ENCODE measurements at places on chromosomes 16 and 17.

- no peak for DNase-seq
These were observed 75.2 kb upstream of the TRAP1 start for GRCh38 chr16:3792472-3793012.

GRCh38 chr16:65095906-65096305 is 26.0 kb downstream of the CDH11 start:
- no peak for DNase-seq

- DNase-seq, result peak; percentile 24
These were observed 4.4 kb upstream of the DHX40 start for GRCh38 chr17:59561042-59561441.

GRCh38 chr16:76386784-76387183 is 109.6 kb downstream of the CNTNAP4 start:
- DNase-seq, result no peak

DNA sequence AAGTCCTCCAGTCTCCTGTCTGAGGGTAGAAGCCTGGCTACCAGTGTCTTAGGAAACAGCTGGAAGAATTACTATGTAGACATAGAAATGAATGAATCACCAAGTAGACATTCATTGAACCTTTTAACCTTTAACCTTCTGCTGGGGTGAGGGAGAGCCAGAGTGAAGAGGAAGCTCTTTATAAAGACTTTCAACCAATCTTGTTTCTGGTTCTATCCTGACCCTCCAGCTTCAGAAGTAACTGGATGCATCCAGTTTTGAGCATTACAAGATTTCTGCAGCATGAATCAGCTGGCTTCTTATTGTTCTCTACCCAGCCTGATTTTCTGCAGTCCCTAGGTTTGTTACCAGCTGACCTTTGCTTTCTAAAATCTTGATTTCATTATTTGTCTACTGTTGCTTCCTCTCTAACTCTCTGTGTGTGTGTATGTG is 8.5 kb downstream of the TEKT1 start:
- no peak for DNase-seq

- DNase-seq, result no peak
These were observed 76.9 kb downstream of the AMFR start for GRCh38 chr16:56348168-56349085.

- no peak for DNase-seq
These were observed 113.8 kb upstream of the CHMP6 start for GRCh38 chr17:80877729-80878303.

DNA sequence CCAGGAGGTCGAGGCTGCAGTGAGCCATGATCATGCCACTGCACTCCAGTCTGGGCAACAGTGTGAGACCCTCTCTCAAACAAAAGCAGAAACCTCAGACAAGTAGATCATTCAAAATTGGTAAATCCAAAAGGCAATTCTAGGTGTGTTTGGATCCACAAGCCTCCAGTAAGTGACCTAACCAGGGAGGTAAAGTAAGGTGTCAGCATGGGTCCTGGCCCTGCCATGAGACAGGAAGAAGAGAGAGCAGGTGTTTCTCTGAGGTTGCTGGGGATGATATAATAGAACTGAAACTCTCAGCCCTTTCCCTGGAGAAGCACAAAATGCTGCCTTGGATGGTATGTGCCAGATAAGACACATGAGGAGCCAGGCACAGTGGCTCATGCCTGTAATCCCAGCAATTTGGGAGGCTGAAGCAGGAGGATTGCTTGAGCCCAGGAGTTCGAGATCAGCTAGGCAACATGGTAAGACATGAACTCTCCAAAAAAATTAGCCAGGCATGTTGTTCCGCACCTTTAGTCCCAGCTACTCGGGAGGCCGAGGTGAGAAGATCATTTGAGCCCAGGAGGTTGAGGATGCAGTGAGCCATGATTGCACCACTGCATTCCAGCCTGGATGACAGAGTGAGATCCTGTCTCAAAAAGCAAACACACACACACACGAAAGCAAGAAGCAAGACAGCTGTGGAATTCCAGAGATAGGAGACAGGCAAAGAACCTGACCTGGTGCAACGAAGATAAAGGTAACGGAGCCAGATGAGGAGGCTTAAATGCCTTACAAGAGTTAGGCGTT is 6.5 kb downstream of the TM4SF5 start:
- DNase-seq, result no peak

- DNase-seq, result no peak
These were observed 10.6 kb upstream of the LRRC59 start for GRCh38 chr17:50407921-50408320.

DNA sequence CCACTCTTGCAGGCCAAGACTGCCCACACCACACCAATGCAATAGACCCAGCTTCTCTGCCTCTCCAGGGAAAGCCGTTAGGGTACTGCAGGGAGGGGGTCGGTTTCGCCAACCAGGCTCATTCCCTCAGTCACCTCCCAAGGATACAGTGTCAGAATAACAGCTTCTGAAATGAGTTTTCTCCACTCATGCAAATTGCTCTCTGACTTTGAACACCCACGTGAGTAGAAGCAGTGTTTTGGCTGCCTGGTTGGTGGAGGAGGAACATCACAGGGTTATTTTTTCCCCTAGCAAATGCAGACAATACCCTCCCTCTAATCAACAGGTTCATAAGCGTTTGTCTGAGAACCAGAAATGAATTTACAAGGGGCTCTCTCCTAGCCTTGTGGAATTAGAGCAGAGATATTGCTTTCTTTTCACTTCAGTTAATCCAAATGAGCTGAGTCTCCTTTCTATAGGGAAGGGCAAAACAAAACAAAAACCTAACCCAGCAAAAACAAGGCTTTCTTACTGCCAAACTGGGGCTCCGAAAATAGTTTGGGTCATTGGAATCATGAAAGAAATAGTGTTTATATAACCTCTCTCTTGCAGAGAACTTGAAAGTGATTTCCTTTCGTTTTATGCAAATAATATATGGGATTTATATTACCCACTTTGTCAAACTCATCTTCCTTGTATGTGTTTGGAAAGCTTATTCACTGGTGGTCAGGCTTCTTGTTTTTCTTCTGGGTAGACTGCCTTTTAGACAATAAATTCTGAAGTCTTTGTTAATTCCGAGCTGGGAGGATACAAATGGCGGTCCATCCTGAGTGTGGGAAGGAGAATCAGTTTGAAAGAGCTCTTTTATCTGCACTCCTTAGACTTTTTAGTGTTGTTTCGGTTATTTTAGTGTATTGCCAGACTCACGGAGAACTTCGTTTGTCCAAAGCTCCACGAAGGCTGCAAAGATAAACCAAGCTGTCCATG is 229.9 kb downstream of the MSI2 start:
- DNase-seq, result no peak

DNA sequence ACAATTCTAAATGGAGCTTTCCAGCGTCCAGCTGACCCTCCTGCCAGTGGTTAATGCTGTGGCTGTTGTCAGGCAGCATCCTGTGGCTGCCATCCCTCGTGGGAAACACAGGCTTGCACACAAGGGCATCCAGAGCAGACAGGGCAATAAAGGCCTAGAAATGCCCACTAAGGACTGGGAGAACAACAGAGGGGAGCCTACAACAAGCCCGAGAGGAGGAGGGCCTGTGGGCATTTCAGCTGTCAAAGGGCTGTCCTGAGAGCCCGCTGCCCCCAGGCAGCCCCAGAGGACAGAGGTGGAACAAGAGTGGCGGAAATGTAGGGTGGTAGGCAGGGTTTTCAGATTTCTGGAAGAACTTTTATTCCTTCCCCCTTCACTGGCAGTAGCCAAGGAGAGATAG is 81.1 kb downstream of the TNRC6C start:
- DNase-seq, result no peak

GRCh38 chr17:49969134-49969759 is at the start of gene DLX4:
DLX4 (plus strand) TSS chr17:49969190; CDS start chr17:49969469, 279 bp downstream.
- no peak for DNase-seq

- peak; percentile 86 for DNase-seq
These were observed 664 bp downstream of the HBQ1 start for GRCh38 chr16:180681-181564.

DNA sequence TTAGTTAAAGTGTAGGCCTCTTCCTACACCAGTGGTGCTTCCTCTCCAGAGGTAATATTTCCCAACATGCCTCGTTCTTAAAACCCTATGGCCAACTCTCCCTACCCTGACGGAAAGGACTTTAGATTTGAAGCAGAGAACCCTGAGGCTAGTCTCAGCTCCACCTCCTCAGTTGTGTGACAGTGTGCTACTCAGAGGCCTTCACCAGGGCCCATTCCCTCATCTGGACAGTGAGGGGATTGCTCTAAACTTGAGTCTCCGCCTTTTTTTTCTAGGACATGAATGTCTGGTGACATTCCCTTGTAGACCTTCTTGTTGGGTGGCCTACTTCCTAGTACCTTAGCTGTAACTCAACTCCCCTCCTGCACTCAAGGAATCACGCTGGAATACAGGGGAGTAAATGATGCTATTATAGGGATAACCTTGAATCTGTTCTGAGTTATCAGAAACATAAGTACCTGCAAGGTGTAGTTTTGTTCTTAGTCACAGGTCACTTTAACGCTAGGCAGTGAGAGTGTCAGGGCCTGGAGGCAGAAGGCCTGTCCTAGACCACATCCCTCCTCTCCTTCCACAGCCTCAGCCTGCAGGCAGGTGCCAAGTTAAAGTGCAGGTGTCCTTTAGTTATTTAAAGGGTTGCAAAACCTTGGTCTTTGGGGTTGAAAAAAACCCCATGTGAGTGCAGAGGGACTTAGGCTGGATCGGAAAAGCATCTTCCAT is 26.9 kb downstream of the LDHD start:
- DNase-seq, result no peak

DNA sequence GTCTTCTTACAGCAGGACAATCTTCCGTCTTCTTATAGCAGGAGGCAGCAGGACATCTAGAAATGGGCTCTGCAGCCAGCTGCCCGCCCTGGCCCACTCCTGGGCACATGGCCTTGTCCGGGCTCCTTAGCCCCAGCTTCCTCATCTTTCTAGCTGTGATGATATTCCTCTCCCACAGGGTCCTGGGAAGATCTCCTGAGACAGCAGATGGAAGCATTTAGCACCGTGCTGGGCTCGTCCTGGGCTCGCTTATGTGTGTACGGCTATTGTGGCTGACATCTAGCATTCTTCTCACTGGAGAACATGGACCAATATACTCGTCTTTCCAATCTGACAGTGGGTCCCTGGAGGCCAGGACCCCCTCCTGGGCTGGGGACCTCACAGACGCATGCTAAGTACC is 48.5 kb downstream of the TIMM22 start:
- DNase-seq, result no peak

GRCh38 chr17:35293151-35293847 is 50.4 kb downstream of the SLFN5 start:
- no peak for DNase-seq

GRCh38 chr17:38698760-38699159 is 6.3 kb upstream of the MLLT6 start:
- DNase-seq, result no peak

- peak; percentile 53 for DNase-seq
These were observed 52.3 kb upstream of the ADCY7 start for GRCh38 chr16:50213939-50214519.

DNA sequence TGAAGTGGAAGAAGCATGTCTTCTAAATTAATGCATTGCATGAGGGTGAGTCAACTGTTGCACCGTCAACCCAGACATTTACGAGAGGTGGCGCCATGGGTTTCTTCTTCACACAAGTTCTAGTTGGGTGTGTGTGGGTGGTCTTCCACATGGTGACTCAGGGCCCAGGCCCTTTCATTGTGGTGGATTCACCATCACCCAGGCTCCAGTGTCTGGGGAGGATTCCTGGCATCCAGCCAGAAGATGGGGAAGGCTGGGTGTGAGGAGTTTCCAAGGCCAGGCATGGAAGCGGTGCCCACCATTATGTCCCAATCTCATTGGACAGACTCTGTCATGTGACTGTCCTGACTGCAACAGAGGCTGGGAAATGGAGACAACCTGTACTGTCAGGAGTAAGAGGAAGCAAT is 21.4 kb upstream of the JPH3 start:
- DNase-seq, result no peak

DNA sequence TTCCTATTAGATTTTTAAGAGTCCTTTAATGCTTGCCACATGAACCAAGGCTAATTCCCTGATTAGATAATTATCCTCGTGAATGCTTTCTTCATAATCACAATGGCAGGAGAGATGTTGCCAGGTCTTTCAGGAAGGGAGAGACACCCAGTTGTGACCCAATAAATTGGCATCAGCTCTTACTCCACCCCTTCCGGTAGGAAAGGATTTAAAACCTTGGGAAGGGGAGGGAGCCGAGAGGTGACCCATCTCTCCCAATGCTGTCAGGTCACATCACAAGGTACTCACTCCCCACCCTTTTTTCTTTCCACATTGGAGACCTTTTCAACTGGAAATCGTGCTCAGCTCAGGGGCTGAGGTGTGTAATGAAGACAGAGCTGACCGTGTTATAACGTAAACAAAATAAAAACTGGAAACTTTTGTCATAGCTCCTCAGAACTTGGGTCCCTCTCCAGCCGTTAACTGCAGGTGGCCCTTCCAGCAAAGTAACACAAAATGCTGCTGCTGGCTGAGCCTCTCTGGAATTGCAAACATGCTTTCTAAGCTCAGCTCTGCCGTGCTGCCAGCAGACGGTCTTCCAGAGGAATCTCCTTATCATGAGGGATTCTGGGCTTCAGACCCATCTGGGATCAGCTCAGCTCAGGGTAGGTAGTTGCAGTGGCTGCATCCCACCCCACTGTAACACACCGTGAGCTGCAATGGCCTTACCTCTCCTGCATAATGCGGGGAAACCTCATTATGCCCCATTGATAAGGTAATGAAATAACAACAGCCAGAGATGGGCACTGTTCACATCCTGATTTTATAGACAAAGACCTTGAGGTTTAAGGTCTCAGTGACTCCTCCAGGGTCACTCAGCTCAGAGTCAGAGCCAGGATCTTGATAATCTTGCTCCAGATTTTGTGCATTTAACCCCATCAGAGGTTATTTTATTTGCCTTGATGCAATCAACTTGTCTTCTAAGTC is 15.6 kb downstream of the TMEM100 start:
- peak; percentile 67 for DNase-seq

GRCh38 chr17:60154616-60155426 is 5.0 kb downstream of the CA4 start:
- DNase-seq, result no peak

GRCh38 chr16:71570144-71570543 is 6.7 kb downstream of the TAT start:
- no peak for DNase-seq

- DNase-seq, result no peak
These were observed 217.7 kb upstream of the CDH8 start for GRCh38 chr16:62253966-62254365.

- DNase-seq, result no peak
These were observed 62.1 kb downstream of the GPRC5B start for GRCh38 chr16:19822533-19822932.

GRCh38 chr16:23863511-23864422 is 28.0 kb downstream of the PRKCB start:
- no peak for DNase-seq

GRCh38 chr16:86823888-86824671 is 245.7 kb downstream of the FOXL1 start:
- DNase-seq, result no peak

Data from SK-N-DZ (cell line).